ENCODE measurements at places on chromosomes 13 and 19. TPM values are rescaled to one million over a fixed set of nuclear protein-coding genes. Genes with fewer than 3 reads are reported as not detected.

DNA sequence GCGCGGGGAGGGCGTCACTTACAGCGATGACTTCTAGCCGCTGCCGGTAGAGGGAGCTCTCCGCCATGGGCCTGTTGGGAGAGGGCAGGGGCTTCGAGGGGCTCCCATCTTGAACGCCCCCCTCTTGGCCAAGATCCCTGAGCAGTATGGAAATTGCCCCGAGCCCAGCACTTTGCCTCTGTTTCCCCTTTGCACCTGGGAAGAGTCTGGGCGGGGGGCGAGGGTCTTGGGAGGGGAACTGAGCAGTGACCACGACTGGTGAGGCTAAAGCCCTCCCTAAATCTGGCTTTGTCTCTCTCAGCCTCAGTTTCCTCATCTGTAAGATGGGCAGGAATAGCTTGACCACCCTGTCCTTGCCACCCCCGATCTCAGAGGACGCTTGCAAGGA, 2.8 kb downstream of the PALM3 start:
- DNase-seq = no peak

DNA sequence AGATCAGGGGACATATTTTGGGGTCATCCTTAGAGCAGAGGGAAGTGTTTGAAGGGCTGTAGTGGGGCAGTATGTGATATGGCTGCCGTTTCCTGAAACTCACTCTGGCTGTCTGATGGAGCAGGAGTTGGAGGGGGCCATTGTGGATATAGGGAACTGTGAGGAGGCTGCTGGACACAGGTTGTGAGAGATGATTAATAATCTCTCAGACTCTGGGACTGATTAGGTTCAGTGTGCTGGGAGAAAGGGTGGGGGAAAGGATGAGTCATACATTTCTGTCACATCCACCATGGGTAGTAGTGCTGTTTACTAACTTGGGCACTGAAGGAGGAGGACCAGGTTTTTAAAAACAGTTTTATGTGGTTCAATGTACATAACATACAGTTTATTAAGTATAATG, 4.8 kb downstream of the B3GLCT start:
- DNase-seq = no peak

GRCh38 chr13:87925006-87925405, 253.8 kb downstream of the SLITRK5 start:
- DNase-seq = no peak

Gene PROZ
- total RNA-seq = not detected

Gene SMAD9
- total RNA-seq = 1.2 TPM

Gene ARRDC2
- 94.3 TPM for total RNA-seq

- no peak for DNase-seq
Measured at GRCh38 chr13:40026174-40026585, 370.7 kb downstream of the COG6 start.

- no peak for DNase-seq
Measured at GRCh38 chr13:30697996-30698401, 37.3 kb upstream of the ALOX5AP start.

GRCh38 chr13:29810145-29810742, 40.2 kb downstream of the UBL3 start:
- no peak for DNase-seq

- DNase-seq = no peak
Measured at GRCh38 chr13:91668866-91669495, 270.6 kb downstream of the GPC5 start.

- DNase-seq = no peak
Measured at GRCh38 chr13:26785838-26786630, 25.4 kb upstream of the GPR12 start.

Gene PLA2G4C
- 0.42 TPM for total RNA-seq

DNA sequence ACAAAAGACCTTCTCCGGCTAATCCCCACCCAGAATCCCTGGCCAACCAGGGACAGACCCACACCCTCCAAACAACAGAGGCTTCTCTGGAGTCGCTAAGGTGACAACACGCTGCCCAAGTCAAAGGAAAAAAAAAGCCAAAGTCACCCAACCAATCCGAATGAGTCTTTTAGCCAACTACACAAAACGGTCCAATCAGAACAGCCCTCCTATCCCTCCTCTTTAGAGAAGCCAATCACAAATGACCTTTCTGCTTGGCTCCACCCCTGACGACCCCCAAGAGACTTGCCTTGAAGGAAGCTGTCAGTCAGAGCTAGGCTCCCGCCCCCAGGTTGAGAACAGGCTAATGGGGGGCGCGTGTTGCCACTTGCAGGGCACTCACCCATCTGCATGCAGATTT, 6.6 kb upstream of the FBXW9 start:
- DNase-seq = no peak

- no peak for DNase-seq
Measured at GRCh38 chr13:30802501-30802900, 67.2 kb downstream of the ALOX5AP start.

- DNase-seq = no peak
Measured at GRCh38 chr13:72303941-72304746, 423.3 kb downstream of the MZT1 start.

Gene MEX3D
- 11.5 TPM for total RNA-seq

Gene S1PR5
- 1.6 TPM for total RNA-seq

Gene WDR87
- not detected for total RNA-seq

DNA sequence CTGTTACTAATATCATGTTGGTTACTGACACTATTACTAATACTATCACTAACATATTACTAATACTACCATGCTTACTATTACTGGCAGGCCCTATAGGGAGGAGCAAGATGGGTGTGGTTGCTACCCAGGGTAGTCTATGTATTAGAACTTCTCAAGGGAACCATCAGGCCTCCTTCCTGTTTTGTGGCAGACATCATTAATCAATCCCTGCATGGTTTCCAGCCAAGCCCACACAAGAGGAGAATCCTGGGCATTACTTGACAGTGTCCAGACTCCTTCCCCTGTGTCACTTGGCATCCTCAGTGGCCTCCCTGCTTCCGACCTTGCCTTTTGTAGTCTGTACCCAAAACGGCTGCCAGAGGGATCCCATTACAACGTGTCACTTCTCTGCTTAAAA, 8.9 kb downstream of the HAS1 start:
- DNase-seq = no peak

DNA sequence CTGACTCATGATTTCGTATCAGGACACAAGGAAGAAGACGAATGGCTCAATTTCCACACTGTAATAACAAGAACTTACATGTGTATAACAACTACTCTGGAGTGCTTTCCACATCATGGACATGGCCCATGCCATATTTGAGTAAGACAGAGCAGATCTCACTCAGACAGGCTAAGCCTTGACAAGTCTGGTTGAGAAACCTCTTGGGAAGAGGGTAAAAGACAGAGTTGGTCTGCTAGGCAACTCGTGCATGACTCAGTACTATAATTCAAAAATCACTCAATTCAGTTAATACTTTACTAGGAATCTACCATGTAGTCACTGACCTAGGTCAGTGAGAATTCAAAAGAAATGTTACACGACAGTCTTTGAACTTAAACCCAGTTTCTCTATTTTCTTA, 5.7 kb upstream of the THSD1 start:
- DNase-seq = no peak

DNA sequence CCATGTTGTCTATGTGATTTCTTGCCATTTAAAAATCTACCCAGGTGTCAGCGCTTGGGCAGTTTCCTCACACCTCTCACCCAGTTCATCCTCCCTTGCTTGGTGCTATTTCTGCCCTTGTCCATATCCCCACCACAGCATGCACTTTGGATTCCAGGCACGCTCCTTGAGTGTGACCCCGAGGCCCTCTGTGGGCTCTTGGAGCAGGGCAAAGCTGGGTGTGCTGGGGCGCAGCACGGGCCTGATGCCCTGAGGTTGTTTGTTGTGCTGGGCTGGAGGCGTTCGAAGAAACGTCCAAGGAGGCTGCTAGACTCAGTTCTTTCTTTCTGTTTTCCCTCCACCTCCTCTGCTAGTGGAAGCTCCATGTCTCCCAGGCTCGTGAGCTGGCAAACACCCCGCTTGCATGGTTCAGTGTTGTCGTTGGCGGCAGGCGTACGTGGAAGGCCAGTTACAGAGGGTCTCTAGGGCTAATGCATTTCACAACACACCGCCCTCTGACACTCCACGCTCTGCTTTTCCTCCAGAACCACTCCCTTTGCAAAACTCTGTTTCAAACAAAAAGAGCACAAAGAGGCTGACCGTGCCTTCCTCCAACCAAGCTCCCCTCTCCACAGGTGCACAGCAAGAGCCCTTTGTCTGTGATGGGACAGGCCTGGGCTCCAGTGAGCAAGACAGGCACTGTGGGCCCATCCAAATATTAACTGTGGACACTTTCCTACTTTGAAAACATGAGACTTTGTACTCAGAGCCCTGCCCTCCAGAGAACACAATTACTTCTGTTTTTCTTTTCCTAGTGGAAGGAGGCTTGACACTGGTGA, 117.7 kb upstream of the GJB6 start:
- DNase-seq = no peak

GRCh38 chr13:35767256-35767976, 290.9 kb upstream of the MAB21L1 start:
- DNase-seq = no peak

DNA sequence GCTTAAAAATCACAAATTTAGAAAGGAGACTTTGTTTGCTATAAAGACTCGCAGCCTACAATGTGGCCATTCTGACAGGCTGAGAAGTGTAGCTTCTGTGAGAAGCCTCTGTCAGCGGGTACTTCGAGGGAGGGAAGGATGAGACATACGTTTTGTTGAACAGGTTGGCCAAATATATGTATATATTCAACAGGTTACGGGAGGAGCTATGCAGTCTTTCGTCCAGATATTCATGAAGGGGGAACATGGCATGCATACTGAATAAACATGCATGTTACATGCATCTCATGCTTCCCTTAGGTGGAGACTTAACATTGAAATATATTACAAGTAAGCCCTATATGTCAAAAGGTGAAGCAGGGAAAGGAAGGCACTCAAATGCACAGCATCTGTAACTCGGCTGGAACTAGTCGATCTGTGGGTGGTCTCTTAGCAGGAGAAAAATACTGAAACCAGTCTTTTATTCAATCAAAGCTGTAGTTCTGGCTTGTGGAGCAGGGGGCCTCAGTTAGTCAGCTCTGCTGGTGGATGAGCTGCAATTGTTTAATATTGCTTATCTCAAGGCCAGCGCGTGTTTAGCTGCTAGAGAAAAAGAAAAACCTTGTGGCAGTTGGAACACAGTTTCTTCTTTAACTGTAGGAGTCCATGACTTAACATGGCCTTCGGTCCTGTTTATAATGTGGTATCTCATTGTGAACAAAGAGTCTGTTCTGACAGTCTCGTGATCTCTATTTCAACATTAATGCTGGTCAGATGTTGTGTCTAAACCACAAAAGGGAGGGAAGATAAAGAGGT, 94.3 kb downstream of the FAM216B start:
- DNase-seq = no peak

GRCh38 chr13:101452519-101453485, at the start of gene ITGBL1:
TSS of gene ITGBL1 (plus strand) at chr13:101452675. CDS start at chr13:101452834, 159 bp downstream.
- no peak for DNase-seq

GRCh38 chr13:40094056-40094455, 438.6 kb downstream of the COG6 start:
- no peak for DNase-seq

Gene TUBA3C
- total RNA-seq = not detected

DNA sequence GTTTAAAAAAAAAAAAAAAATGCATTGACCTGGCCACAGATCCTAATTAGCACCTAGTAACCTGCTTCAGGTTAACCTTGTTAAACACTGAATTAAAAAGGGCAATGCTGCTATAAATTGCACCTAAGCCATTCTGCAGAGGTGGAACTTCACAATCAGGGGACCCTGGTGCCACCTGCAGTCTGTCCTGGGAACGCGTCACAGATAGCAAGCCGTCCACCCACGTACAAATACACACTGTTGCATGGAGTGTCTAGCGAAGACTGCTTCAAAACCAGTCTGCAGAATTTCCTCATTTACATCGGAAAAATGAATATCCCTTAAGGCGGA, 169.3 kb downstream of the COL4A1 start:
- no peak for DNase-seq

DNA sequence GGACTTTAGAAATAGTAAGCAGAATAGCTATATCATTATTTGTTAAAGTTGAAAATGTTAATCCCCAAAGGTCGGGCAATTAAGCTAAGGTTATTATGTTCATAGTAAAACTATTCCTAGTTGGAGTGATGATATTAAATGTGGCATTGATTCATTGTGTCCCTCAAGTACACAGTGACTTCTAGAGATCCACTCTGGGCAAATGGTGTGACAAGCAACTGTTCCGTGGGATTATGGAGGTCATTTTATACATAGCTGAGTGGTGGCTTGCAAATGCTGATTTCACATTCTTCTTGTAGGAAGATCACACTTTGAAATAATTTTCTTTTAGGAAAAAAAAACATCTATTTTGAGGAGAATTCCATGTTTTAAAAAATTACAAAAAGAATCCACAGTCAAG, 317.8 kb downstream of the ATP8A2 start:
- no peak for DNase-seq

DNA sequence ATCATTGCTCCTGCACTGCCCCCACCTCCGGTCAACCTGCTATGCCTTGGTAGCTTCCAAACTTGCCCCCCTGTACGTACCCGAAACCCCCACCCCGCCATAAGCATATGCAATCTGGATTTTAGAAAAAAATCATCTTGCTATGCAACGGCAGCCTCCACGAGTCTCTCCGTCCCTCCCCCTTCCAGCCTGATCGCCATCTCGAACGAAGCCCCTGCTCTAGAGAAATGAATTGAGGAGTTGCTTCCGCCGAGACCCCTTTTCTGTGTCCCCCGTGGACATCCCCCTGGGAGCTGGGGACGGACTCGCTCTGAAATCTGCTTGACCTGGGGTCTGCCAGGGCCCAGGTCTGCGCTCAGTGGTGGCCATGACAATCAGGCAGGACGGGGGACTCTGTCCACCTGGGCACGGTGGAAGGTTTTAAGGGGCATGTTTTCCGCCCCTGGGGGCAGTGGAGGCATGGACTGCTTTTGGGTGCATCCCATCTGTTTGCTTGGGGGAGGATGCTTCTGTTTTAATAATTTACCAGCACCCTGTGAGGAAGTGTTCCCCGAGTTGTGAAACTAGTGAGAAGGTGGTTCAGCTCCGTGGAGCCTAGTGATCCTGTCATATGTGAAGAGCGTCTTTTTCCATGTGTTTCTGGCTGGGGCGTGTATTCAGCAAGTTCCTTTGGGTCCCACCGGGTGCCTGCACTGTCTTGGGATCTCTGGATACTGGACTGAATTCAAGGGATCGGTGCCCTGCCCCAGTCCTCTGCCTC, 1.0 kb downstream of the KDM4B start:
- DNase-seq = no peak

GRCh38 chr19:11401808-11402543, 17.1 kb downstream of the RGL3 start:
- no peak for DNase-seq

DNA sequence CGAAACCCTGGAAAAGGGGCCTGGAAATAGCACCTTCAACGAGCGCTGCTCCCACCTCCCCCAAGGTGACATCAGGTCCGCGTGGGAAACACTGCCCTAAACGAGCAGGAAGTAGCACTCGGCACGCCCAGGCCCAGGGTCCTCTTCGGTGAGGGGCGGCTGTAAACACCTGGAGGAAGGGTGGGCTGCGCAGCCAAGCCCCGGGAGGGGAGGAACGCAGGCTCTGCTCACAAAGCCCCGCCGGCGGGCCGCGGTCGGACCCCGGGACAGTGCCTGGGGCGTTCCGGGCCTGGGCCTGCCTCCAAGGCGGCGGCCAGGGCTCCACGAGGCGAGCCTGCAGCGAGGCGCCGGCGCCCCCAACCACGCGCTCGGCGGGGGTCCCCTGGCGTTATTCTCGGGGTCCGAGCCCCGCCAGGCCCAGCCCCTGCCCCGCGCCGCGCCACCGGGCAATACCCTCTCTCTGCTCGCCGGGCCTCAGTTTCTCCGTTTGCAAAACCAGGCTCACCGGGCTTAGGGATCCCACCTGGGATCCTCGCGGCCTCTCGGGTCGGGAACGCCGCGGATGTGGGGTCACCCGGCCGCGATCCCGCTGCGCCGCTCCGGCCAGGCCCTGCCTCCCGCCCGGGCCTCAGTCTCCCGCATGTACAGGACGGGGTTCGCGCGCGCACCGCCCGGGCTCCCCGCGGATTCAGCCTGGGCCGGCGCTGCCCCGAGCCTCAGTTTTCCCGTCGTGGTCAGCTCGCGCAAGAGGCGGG, 630 bp downstream of the RNF126 start:
- DNase-seq = no peak
